ENCODE measurements at places on chromosomes 7 and 10.

GRCh38 chr7:44639671-44640321, 33.4 kb downstream of the OGDH start:
- DNase-seq = no peak

GRCh38 chr10:76139431-76139830, 708.0 kb downstream of the LRMDA start:
- DNase-seq = no peak

- DNase-seq = peak; percentile 78
Observed at GRCh38 chr7:87144173-87144657, 8.0 kb upstream of the DMTF1 start.

DNA sequence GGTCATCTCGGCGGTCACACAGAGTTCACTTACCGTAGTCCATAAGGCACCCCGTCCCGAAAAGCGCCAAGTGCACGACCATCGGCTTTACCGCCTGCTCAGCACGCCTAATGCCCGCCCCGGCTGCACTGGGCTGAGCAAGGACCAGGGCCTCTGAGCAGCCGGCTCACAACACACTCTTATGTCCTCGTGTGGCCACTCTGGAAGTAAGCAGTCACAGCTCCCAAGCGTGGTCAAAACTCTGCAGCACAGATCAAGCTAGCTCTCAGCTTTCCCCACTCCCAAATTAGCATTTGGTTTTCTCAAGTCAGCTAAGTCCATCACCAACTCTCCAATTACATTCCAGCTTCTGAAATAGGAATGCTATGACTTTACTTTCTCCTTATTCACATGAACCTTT, 57.7 kb downstream of the MAD1L1 start:
- DNase-seq = no peak

DNA sequence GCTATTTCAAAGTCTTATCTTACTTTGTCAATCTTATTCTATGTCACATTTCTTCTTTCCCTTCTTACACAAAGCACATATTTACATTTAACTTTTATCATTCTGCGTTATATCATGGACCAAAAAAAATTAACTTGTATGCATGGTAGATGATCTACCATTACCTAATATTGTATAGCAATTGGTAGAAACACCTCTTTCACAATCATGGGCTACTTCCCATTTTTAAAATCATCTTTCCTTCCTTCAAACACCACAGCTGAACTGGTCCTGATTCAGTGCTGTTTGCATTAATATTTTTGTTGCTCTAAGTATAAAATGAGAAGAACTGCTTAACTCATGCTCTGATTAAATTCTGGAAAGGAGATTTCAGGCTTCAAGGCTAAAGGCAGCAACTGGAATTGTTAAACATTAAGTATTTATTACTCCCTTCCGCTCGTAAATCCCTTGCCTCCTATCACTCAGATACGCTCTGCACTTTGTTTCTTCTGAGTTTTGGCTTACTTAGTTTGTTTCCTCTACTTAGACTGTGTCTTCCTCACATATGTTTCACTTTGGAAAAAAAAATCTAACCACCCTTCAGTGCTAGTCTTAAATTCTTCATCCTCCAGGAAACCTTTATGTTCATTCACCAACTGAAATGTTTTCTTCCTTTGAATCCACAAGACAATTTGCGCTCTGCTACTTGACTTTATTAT, 901.4 kb downstream of the PCDH15 start:
- DNase-seq = no peak
